Bronchial smooth muscle cell (primary cell): ENCODE measurements at places on chromosomes 5 and 9. TPM values are rescaled to one million over a fixed set of nuclear protein-coding genes. Genes with fewer than 3 reads are reported as not detected.

Gene DMGDH
- total RNA-seq: 1.6 and 5.1 TPM in 2 replicates

Gene CNTLN
- 8.4 and 13.9 TPM in 2 replicates for total RNA-seq

Gene ADAMTS19
- under 0.01 TPM in 1 of 2 replicates, not detected in the other for total RNA-seq

Gene AHRR
- 23.8 and 29.2 TPM in 2 replicates for total RNA-seq

Gene MYOZ3
- total RNA-seq: 0.26 and 0.47 TPM in 2 replicates

Gene OTP
- not detected in 2 replicates for total RNA-seq

Gene SPATA31D4
- not detected in 2 replicates for total RNA-seq

Gene SLC45A2
- total RNA-seq: under 0.01 TPM in 1 of 2 replicates, not detected in the other

Gene OGN
- total RNA-seq: 43.5 and 59.9 TPM in 2 replicates

Gene TRIM36
- 0.09 and 0.32 TPM in 2 replicates for total RNA-seq

Gene PCSK1
- under 0.01 TPM in 1 of 2 replicates, not detected in the other for total RNA-seq

Gene GADD45G
- 0.32 and 3.3 TPM in 2 replicates for total RNA-seq

Gene ITGA1
- 0.94 and 4.3 TPM in 2 replicates for total RNA-seq

Gene LPCAT1
- 33.1 and 37.6 TPM in 2 replicates for total RNA-seq

Gene MXD3
- 0.94 and 3.2 TPM in 2 replicates for total RNA-seq

Gene OR1Q1
- not detected in 2 replicates for total RNA-seq

Gene PCDHA6
- 0.17 and 0.32 TPM in 2 replicates for total RNA-seq

Gene SCGB3A1
- not detected in 2 replicates for total RNA-seq

Gene PCDHGC4
- total RNA-seq: 3.2 and 3.3 TPM in 2 replicates

Gene PTRH1
- total RNA-seq: 17.3 and 27.4 TPM in 2 replicates

Gene ARL10
- total RNA-seq: 7.6 and 11.3 TPM in 2 replicates

Gene TMEM252
- not detected in 2 replicates for total RNA-seq

Gene SLC6A18
- not detected in 2 replicates for total RNA-seq

Gene ZFP37
- 3.3 and 3.7 TPM in 2 replicates for total RNA-seq

Gene PLGRKT
- total RNA-seq: 9.0 and 11.5 TPM in 2 replicates

Gene SPINK4
- 0.95 TPM in 1 of 2 replicates, not detected in the other for total RNA-seq

Gene PKN3
- total RNA-seq: 0.34 and 0.79 TPM in 2 replicates

Gene C1QTNF2
- total RNA-seq: 0.32 and 0.86 TPM in 2 replicates

Gene FOXD4L5
- 0.09 and 0.16 TPM in 2 replicates for total RNA-seq

Gene CDKN2A
- 28.2 and 41.6 TPM in 2 replicates for total RNA-seq

Gene STOML2
- total RNA-seq: 123 and 154 TPM in 2 replicates

Gene PRRX2
- total RNA-seq: 21.5 and 44.3 TPM in 2 replicates

Gene LMAN2
- total RNA-seq: 482 and 604 TPM in 2 replicates

Gene NFX1
- 22.2 and 23.9 TPM in 2 replicates for total RNA-seq

Gene HAVCR2
- total RNA-seq: 0.16 and 3.3 TPM in 2 replicates

Gene GRIN3A
- total RNA-seq: not detected in 2 replicates

Gene CFAP157
- total RNA-seq: 0.09 and 0.16 TPM in 2 replicates

Gene CAMLG
- 56.8 and 61.3 TPM in 2 replicates for total RNA-seq

Gene FIBCD1
- 6.7 and 9.3 TPM in 2 replicates for total RNA-seq

Gene CCDC192
- not detected in 2 replicates for total RNA-seq

Gene SLC25A48
- not detected in 2 replicates for total RNA-seq

Gene CAVIN4
- total RNA-seq: 0.79 and 1.6 TPM in 2 replicates

Gene NPR3
- 12.0 and 74.7 TPM in 2 replicates for total RNA-seq

Gene FOXI1
- total RNA-seq: not detected in 2 replicates

Gene FOXD4L6
- under 0.01 TPM in 1 of 2 replicates, not detected in the other for total RNA-seq

Gene KIF24
- 0.17 and 0.63 TPM in 2 replicates for total RNA-seq

Gene HAVCR1
- total RNA-seq: 0.34 TPM in 1 of 2 replicates, not detected in the other
